ENCODE measurements at places on chromosomes 6 and 20. TPM values are rescaled to one million over a fixed set of nuclear protein-coding genes. Genes with fewer than 3 reads are reported as not detected.

The EYS gene
- 17.3 TPM for total RNA-seq

The C20orf141 gene
- not detected for total RNA-seq

The POM121L2 gene
- total RNA-seq = not detected

The MAFB gene
- total RNA-seq = 14.2 TPM

The GSTA2 gene
- 3.4 TPM for total RNA-seq

The MATN4 gene
- not detected for total RNA-seq

The SRMS gene
- not detected for total RNA-seq

The SPATS1 gene
- total RNA-seq = not detected

GRCh38 chr20:10611357-10611756 lies 62.4 kb downstream of the JAG1 start:
- no peak for DNase-seq

DNA sequence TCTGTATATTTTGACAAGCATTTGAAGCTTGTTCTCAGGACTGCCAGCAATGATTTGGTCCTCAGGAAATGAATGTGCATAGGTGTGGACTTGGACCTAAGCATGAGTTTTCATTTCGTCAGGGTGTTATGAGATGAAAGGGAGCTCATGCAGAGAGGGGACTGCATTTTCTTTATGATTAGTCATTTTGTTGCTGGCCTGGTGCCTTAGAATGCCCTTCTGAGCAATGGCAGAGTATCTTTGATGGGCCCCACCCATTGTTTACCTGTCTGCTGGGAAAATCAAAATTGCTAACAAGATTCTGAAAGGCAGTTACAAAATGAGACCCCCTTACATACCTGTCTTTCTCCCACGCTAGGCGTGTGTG lies 51.5 kb upstream of the MTHFD1L start:
- DNase-seq = peak; percentile 23

DNA sequence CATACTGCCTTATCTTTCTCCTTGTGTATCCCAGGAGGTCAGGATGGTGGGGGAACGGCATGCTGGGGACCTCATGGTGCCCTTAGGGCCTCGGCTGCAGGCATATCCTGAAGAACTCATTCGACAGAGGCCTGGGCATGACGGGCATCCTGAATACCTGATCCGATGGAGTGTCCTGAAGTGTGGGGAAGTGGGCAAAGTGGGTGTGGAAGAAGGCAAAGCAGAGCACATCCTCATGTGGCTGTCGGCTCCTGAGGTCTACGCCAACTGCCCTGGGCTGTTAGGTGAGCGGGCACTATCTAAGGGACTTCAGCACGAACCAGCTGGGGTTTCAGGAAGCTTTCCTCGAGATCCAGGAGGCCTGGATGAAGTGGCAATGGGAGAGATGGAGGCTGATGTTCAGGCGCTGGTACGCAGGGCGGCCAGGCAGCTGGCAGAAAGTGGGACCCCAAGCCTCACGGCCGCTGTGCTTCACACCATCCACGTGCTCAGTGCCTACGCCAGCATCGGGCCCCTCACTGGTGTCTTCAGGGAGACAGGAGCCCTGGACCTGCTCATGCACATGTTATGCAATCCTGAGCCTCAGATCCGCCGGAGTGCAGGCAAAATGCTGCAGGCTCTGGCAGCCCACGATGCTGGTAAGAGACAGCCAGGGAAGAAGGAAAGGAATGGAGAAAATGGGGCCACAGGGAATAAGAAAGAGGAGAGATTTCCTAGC lies 2.4 kb downstream of the CUL9 start:
- no peak for DNase-seq

- DNase-seq = peak; percentile 37
Measured at GRCh38 chr20:58981628-58982364, 740 bp downstream of the NELFCD start.

DNA sequence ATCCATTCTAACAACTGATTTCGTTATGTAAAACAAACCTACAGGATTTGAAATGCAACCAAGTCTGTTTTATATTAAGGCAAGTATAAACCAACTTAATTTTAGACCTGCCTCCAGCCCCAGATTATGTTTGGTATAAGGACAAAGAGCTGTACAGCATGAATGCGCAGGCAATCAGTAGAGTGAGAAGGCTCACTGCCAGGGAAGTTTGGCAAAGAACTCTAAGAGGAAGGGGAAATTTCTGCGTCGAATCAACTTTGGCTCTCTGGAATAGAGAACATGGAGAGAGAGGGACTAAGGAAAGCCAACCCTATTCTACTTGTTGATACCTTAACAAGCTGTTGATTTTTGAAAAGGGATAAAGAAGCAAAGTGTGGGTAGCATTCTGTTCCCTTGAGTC lies 96.9 kb upstream of the FOXO3 start:
- peak; percentile 42 for DNase-seq

DNA sequence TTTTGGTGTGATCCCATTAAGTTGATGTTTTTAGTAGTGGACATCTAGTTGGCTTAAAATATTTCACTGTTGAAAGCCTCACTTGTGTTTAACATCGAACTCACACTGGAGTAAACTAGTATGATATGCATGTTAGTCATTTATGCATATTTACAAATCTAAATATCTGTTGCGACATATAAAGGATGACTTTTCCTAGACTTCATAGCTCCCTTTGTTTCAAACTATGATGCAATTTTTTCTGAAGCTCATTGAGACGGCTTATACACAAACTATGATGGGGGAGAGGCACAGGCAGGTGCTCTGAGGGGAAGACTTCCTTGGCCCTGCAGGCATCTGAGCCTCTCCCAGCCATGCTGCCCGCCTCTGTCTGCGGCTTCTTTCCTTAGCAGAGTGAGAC lies 11.8 kb upstream of the FOXC1 start:
- DNase-seq = no peak

DNA sequence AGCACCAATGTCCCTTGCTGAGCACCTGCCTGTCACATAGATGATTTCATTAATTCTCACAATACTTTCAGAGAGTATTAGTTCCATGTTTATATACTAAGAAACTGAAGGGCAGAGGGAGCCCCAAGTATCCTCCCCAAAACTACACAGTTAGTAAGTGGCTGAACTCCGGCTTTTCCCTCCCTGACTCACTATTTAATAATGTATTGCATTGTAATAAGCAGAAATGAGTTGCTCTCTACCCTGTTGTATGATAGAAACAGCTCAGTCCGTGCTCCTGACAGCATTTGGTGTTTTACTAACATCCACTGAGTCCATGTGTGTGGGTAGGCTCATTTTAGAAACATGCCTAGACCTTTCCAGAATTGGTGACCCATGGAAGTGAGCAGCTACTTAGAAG lies 76.8 kb downstream of the OLIG3 start:
- DNase-seq = no peak

GRCh38 chr20:46336735-46337134 lies 28.4 kb upstream of the CDH22 start:
- DNase-seq = no peak
